ENCODE measurements at places on chromosomes 1 and 21.

- no peak for DNase-seq
Measured at GRCh38 chr1:67290236-67290635, 17.4 kb upstream of the IL12RB2 start.

GRCh38 chr1:83905315-83905907, 93.5 kb downstream of the TTLL7 start:
- DNase-seq: no peak

DNA sequence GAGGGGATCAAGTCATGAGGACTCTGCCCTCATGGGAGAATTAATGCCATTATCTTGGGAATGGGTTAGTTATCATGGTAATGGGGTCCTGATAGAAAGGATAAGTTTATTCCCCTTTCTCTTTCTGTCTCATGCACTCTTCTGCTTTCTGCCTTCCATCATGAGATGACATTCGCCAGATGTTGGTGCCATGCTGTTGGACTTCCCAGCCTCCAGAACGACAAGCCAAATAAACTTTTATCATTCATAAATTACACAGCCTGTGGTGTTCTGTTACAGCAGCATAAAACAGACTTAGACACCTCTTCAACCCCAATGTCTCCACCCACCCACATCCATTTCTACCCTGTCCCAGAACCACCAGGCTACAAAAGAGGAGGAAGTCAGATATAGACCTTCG, 11.9 kb upstream of the IGFN1 start:
- DNase-seq: no peak

GRCh38 chr1:74767490-74767889, 34.5 kb downstream of the TYW3 start:
- DNase-seq: no peak

GRCh38 chr1:214199585-214199984, 81.4 kb upstream of the SMYD2 start:
- DNase-seq: no peak

DNA sequence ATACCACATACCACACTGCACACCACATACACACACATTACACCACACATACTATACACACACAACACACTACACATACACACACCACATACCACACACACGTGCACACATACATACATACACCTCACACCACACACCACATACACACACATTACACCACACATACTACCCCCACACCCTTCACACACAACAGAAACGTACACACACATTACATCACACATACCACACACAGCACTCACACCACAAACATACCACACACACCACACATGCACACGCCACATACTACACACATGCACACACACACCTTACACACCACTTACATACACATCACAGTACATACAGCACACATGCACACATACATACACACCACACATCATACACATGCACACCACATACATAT, 28.5 kb downstream of the RAB7B start:
- DNase-seq: no peak

GRCh38 chr1:225915538-225915991, 8.5 kb downstream of the PYCR2 start:
- DNase-seq: no peak

DNA sequence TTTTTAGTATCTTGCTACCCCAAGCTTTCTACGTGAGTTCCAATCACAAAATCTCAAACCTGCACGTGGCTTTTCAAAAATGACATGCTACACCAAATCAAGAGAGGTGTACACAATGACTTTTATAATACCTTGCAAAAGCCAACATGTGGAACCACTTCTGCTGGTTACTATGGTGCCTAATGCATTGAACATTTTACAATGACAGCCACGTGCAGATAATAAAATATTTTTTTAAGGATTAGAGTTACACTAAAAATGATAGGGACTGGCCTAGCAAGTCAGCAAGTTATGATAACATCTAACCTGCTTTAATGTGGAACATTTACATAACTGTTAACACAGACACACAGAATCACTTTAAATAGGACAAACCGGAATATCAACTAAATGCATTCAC, 30.2 kb downstream of the EYA3 start:
- no peak for DNase-seq

DNA sequence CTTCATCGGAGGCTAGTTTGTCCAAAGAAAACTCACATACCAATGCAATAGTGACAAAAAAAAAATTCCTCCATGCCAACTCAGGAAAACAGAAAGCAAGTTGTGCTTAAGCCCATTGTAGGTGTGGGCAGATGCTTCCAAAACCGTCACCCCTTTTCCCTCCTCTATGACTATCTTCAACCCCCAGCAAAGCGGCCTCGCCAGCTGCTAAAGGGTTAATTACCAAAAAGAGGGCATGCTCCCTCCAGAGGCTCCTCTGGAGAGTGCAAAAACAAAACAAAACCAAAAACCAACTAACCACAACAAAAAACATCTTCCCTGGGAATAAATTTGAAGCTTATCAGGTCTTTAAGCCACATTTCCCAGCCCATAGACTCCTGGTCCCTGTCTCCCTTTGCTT, 1.2 kb downstream of the LMOD1 start:
- DNase-seq: no peak

DNA sequence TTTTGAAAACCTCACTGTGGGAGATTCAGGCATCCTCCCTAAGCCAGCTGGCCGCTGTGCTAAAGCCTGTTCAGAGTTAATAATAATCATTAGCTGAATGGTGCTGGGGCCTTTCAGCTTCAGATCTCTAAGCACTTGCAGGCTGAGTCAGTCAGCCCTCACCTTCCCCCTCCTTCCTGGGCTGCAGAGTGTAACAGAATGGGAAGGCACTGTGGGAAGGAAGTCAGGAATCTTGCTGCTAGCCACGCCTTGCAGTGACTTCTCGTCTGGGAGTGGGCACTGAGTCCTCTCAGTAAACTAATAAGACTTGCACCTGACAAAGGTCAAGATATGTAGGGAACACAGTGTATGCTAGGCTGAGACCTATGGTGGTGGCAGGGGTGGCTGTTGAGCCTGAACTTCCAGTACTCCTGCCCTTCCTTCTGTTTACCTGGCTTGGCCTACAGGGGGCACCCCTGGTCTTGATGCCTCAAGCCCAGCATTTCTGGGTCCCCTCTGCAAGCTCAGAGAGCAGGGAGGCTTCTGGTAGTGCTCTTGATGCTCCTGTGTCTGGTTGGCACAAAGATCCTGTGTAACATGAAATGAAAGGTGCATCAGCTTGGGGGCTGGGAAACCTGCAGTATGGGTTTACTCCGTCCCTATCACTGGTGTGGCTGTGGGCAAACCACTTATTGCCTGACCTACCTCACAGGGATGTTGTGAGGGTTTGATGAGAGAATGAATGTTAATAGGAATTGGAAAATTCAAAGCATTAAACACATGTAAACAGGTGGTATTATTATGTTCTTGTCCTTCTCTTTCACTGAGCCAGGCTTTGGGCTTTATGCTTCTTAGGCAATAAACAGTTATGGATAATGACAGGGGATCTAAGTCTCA, 6.0 kb downstream of the CYB561D1 start:
- DNase-seq: peak; percentile 30

DNA sequence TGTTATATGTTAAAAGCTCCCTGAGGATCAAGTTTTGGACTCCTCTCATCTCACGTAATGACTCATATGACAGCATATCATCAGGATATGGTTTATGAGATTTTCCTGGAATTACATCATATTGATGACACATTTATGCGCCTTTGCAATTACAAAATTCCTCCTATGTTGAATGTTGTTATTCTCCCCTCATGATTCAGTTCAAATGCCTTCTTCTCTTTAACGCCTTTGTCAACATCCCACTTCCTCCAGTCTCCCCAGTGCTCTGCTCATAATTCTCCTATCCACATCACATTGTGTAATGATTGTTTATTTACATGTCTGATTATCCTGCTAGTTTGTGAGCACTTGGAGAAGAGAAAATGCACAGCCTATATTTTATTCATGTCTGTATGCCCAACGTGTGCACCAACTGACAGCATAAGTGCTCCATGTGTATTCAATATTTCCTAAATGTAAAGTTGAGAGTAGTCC, 80.9 kb upstream of the BACH1 start:
- DNase-seq: no peak

DNA sequence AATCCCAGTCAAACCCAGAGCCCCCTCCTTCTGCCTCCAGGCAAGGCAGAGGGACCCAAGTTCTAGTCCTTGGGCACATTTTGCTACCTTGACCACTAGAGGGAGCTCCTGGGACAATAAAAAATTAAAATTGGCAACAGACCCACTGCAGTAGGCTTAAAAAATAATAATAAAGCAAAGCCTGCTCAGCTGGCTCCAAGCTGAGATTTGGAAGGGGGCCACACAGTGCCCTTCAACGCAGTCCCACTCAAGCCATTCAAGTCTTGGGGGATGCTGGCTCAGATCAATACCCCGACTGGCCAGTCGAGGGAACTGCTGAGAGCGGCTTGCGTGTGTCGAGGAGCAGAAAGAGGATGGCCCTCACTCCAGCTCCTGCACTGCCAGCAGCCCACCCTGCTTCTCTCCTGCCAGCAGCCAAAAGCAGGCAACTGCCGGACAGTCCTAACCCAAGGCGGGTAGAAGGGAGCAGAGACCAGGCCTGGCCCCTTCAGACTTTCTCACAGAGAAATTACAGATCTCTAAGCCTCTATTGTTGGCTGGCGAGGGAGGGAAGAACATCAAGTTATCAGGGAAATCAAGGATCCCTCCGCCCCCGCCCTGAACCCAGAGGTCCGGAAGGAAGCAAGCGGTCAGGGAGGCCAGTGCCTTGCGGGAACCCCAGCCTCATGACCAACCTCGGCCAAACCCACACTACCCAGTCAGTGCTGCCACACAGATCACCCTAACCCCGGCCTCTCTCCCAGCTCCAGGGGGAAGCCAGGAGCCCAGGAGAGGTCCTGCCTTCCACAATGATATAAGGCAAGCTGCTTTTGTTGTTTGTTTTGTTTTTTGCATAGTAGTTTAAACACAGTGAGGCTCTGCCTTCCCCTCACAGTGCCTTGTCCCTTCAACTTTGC, 4.9 kb upstream of the ALDH4A1 start:
- no peak for DNase-seq

DNA sequence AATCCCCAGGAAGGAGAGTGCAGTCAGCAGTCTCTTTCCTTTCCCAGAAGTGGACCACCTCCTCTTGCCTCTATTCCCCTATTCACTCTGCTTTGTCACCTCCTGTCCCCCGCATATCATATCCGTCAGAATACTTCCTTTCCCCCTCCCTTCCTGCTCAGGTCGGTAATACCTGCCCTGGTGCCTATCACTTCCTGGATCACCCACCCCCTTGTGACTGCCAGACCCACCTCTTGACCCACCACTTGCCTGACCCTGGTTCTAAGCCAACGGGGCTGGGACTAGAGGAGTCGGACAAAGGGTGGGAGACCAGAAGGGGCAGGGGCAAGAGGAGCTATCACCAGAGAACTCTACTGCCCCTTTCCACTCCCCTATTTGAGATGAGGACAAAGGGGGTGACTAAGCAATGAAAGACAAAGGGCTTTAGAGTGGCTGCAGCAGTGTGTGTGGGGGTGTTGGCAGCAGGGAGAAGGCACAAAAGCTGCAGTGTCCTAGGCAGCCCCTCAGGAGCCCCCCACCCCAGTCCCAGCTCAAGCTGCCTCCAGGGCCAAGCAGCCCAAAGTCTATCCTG, 1.7 kb upstream of the ADAMTS4 start:
- no peak for DNase-seq

GRCh38 chr1:84253036-84253435, 48.5 kb upstream of the SAMD13 start:
- no peak for DNase-seq

GRCh38 chr1:114010433-114011184, 31.3 kb downstream of the OLFML3 start:
- no peak for DNase-seq

- DNase-seq: no peak
Measured at GRCh38 chr1:8218351-8219092, 99.4 kb upstream of the SLC45A1 start.

DNA sequence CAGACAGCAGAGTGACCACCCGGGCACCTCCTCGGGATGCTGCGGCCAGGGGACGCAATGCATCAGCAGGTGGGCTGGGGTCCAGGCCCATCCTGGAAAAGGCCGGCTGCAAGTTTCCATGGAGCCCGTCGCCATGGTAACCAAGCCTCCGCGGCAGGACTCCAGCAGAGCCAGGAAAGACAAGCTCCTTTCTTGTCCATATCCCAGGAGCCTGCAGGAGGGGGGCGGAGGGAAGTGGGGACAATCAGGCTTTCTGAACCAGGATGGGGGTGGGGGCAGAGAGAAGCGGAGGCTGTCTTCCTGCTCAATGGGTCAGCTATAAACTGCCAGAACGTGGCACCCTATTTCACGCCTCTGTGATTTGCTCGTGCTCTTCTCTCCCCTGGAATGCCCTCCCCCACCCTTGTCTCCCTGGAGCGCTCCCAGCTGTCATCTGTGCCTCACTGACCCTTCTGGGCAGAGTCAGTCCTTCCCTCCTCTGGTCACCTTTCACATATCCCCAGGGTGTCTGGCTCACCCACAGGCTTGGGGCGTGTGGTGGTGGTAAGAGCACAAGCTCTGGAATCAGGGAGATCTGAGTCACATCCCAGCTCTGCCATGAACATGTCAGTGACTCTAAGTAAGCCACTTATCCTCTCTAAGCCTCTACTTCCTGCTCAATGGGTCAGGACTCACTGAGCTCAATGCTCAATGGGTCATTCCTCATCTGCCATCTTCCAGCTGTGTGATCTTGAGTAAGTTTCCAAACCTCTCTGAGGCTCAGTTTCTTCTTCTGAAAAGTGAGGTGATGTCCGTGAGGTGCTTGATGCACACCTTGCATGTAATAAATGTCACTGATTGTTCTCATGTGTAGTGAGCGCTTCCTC, 58.9 kb upstream of the LAPTM5 start:
- DNase-seq: no peak

- DNase-seq: no peak
Measured at GRCh38 chr1:176863613-176864012, 300.9 kb downstream of the ASTN1 start.

GRCh38 chr1:43425045-43425444, 28.7 kb downstream of the HYI start:
- DNase-seq: no peak

DNA sequence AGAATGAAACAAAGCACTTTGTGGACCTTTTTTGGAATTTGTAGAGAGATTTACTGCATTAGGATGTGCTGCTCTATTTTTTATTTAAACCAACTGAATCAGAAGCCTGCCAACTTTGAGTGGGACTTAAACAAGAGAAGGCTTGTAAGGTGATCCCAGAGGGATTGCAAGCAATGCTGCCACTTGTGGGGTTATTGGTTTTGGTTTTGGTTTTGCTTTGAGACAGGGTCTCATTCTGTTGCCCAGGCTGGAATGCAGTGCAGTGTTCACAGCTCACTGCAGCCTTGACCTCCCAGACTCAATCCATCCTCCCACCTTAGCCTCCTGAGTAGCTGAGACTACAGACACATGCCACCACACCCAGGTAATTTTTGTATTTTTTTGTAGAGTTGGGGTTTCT, 32.2 kb upstream of the GNG5 start:
- no peak for DNase-seq

DNA sequence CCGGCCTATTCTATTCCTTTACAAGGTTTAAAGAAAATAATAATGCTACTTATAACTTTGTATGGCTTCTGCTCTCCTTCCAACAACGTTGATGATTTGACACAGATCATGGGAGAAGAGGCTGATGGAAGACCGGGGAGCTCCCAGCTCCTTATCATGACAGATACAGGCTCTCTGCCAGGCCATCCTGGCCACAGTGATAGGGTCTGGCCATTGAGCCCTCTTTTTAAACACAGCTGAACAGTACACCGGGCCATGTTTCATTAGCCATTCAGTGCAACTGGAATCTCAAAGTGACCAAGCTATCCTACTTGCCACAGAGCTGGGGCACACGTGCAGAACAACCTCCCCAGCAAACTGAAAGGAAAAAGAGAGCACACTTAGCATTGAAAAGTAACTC, 34.9 kb downstream of the DNAJC11 start:
- DNase-seq: no peak

GRCh38 chr1:171794085-171794484, 12.6 kb downstream of the METTL13 start:
- DNase-seq: no peak

GRCh38 chr1:173477286-173478093, at the start of gene PRDX6:
TSS of gene PRDX6 (plus strand) at chr1:173477335. CDS start at chr1:173477398, 63 bp downstream.
- DNase-seq: peak; percentile 74

All from stimulated activated CD8-positive, alpha-beta memory T cell treated with anti-CD3 and anti-CD28 coated beads, Interleukin-12 subunit alpha, Interleukin-12 subunit beta, amount 100 ng/mL, for 1 hour (primary cell).